ENCODE measurements at places on chromosomes 3 and 15.

GRCh38 chr3:177603148-177603603, 405.9 kb upstream of the TBL1XR1 start:
- DNase-seq = no peak

GRCh38 chr3:8841472-8841871, 72.1 kb upstream of the OXTR start:
- DNase-seq = no peak

DNA sequence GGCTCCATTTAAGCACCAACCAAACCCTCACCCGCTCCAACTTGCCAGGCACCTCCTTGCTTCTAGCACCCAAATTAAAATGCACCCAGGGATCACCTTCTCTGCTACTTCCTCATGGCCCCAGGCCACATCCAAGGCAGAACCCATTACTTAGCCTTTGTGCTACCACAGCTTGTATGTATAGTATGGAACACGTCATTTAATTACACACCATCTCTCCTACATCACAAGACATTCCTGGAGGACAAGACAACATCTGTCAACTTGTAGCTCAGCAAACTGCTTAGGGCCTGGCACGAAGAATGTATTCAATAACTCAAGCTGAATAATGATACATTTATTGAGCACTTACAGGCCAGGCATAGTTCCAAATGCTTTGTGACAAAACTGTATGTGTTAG, 23.3 kb downstream of the ZDHHC3 start:
- DNase-seq = no peak

DNA sequence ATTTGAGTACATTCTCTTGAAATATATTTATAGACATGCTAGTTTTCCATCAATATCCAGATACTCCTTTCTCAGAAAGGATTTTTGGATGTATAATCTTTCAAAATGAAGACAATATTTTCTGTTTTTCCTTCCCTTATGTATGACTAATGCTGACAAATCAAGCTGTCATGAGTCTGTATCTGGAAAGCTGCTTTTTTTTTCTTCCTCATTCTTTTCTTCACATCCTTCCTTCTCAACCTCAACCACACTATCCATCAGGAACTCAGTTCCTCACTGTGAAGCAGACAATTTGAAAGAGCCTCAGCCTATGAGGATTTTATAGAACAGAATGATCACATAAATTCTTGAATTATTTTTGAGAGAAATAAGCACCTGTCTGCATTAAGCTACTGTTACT, 335.9 kb upstream of the EPHA6 start:
- no peak for DNase-seq

DNA sequence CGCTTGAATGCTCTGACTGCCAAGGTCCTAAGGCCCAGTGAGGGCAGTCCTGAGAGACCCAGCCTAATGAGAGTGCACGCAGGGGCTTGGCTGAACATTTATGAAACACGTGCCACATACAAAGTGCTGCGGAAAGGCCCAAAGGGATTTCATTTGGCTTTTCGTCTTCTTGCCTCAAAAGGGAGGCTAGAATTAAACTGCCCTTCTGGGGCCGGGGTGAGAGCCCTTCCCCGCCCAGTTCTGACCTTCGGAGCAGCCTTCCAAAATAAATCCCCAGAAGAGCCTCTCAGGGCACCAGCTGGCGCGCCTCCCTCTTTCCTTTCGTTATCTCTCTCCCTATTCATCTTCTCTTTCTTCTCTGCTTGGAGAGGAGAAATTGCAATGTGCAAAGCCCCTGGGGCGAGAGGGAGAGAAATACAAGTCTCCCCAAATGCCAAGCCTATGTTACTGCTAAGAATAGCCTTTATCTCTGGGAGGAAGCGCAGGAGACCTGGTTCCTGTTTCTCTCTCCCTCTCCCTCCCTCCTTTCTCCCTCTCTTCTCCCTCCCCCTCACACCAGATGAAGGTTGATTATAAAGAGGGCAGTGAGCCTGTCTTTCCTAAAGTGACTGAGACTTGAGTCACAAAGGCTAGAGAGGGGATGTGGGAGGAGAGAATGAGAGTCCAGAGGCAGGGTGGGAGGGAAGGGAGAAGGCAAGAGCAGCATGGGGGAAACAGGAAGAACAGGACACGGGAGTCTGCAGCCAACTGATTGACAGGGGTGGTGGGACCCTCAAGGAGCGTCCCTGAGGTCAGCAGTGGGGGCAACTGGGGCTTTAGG, 36.7 kb upstream of the NDUFB4 start:
- no peak for DNase-seq

- no peak for DNase-seq
Measured at GRCh38 chr15:80615361-80615736, 79.8 kb upstream of the ABHD17C start.

GRCh38 chr3:99248913-99249312, 347.4 kb upstream of the DCBLD2 start:
- DNase-seq = no peak

DNA sequence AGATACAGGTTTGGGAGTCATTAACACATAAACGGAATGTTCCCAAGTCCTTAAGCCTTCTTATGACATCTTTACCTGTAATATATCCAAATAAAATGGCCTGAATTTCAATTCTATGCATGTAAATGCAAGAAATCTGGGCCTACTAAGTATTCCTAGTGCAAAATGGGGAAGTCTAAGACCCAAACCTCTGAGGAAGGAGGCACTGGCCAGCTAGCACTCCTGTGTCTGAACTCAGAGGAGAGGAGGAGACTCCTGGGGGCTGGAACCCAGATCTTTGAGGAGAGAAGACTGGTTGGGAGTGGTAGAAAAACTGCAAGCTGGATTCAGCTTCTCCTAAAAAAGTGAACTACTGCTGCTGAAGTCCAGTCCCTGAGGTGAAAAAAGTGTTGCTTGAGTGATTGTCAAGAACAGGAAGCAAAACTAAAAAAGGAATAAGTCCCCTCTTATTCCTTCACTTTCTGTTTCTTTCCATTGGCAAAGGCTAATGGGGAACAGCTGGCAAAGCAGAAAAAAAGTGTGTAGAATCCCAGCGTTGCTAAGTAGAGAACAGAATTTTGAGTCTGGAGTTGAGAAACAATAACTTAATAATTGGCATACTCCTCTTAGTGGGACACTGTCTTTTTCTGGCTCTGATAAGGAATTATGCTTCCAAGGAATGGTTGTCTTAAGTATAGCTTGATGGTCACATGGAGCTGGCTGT, 54.8 kb upstream of the ATP2C1 start:
- no peak for DNase-seq

DNA sequence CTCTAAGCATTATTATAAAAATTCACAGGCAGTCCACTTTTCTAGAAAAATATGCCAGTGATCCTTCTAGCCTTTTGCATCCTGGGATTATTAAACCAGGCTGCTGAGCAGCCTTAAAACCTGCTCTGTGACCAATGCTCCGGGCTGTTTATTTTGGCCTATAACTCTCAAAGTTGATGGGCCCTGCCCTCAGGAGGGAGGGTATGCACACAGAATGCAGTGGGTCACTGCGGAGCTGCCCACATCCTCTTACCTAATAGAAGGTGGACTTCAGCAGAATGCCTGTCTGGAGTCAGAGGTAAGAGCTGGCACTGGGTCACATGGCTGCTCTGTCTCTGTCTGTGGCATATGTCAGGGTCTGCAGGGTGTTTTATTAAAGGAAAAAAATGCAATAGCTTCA, 26.0 kb downstream of the CPNE4 start:
- no peak for DNase-seq

DNA sequence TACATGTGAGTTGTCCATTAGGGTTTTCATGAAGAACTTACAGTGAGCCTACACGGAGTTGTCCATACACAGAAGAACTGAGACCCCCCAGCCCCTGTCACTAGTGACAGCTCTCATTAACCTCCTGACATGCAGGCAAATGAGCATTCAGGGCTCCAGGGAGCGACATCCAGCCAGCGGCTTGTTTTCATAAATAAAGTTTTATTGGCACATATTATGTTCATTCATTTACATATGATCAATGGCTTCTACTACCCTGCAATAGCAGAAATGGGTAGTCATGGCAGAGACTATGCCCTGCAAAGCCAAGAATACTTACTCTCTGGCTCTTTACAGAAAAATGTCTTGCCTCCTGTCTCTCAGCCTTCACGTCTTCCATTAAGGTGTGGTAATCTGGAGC, 553.5 kb downstream of the EDEM1 start:
- no peak for DNase-seq

GRCh38 chr3:172904711-172905373, 154.3 kb downstream of the ECT2 start:
- DNase-seq = no peak

DNA sequence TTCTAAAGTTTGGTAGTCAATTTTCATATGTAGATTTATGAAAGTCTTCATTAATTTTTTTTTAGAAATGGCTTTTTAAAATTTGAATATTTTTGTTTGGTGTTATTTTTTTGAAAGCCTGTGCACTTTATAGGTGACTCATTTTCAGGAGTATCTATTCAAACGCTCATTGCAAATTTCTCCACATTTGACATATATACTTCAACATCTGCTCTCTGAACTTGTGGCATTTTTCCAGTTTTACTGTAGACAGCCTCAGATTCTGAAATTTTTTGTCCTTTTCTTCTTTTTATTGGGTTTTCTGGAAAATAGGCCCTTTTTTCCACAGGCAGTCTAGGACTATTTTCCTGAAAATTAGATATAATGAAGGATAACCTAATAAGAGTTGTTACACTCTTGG, 396.6 kb downstream of the RBMS3 start:
- DNase-seq = no peak

DNA sequence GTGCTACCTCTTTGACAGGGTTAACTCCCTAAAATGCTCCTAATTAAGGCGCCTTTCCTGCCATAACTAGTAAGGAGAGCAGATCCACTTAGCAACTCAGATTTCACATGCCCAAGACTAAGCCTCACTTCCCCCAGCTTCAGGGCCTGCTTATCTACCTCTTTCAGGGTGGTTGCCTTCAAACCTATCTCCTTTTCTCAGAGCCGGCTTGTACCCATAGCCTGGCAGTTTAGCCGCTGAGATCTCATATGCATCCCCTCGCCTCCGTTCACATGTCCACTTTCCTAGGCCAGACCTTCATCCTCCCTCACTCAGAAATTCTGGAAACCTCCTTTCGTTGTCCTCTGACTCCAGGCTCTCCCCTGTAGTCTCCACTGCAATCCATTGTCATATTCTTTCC, 1.0 kb upstream of the FSTL1 start:
- DNase-seq = no peak

GRCh38 chr15:60479361-60480110, 594 bp upstream of the ICE2 start:
- no peak for DNase-seq

GRCh38 chr3:112307557-112307956, 13.5 kb upstream of the SLC9C1 start:
- DNase-seq = no peak

DNA sequence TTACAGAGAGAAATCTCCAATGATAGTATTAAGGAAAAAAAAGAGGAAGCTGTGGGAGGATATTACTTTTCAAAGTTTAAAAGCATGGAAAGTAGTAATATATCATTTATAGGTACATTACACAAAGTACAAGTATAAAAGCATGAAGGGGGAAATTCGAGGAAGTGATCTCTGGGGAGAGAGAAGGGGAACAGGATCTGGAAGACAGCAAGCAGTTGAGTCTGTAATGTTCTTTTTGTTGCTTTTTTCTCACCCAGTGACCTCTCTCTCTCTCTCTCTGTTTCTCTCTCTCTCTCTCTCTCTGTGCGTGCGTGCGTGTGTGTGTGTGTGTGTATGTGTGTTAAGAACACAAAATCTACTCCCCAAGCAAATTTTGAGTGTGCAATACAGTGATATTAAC, 10.2 kb downstream of the C3orf20 start:
- DNase-seq = no peak

DNA sequence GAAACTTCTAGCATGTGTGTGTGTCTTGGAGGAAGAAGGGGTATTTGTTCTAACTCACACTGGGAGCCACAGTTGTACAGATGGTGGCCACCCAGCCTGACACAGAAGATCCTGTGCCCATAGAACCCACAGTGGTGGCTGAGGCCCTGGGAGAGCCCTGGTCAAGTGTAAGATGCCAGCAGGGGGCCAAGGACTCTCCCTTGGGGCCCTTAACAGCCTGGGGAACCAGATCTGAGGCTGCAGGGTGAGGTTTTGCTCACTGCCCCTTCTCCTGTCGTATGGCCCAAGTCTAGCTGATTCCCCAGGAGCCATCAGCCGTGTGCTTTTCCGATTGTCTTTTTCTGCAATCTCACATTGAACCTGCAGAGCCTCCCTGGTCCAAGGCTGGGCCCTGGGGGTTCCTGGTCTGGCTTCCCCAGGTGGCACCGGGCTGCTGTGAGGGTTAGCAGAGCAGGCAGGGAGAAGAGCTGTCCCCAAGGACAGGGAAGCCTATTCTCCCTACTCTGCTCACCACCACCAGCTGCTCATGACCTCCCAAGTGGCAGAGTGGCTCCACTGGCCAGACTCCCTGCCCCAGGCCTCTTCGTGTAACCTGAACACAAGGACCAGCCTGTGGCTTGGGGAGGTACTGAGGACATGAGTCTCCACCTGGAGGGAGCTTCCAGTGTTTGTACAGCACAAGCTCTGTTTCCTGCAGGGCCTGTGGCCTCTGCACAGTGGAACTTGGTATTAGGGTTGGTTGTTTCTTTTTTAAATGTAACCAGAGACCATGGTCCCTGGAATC, 51.9 kb downstream of the CA12 start:
- no peak for DNase-seq

GRCh38 chr3:58074116-58074715, 66.0 kb downstream of the FLNB start:
- DNase-seq = no peak

DNA sequence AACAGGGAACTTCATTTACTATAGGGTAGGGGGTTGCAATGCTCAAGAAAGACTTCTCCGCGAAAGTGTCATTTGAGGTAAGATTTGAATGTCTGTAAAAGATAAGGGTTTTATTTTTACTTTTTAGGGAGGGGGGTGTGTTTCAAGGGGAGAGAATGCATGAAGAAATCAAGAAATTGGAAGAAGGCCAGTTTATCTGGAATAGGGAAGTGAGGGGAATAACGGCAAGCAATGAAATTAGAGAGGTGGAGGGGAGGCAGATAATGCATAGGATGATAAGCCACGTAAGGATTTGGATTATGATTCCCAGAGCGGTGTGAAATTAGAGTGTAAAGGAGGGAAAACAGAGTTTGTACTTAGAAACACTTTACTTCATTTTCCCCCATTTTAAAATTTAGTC, 63.0 kb upstream of the MB21D2 start:
- DNase-seq = no peak

Measured in hematopoietic multipotent progenitor cell treated with erythropoietin and hydrocortisone succinate and interleukin-3 and kit ligand, for 17 days (in vitro differentiated cells).